ENCODE measurements at places on chromosomes 11 and 22. TPM values are rescaled to one million over a fixed set of nuclear protein-coding genes. Genes with fewer than 3 reads are reported as not detected.

The COMT gene
- total RNA-seq, result 359 TPM

The SSH3 gene
- total RNA-seq, result 79.6 TPM

The SF1 gene
- 130 TPM for total RNA-seq

The OR8A1 gene
- total RNA-seq, result not detected

The NPAS4 gene
- total RNA-seq, result not detected

The CASP1 gene
- 17.7 TPM for total RNA-seq

The FBLN1 gene
- total RNA-seq, result 46.7 TPM

All from airway epithelial cell (primary cell).